ENCODE measurements at places on chromosomes 1 and 21.

DNA sequence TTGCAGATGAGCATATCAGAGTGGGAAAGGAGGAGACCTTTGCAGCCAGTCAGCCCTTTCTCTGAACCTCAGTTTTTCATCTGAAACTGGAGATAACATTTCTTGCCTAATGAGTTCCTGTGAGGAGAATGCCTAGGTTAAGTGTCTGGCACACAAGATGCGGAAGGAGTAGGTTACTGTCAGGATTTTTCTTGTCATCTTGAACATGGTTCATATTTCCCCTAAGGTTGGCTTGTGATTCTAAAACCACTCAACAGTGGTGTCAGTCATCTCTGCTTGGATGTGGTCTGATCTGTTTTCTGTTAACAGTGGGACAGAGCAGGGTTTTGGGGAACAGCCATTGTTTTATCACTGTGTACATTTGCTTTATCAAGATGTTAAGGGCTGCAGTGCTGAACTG is 70.6 kb downstream of the TGFB2 start:
- peak; percentile 26 for DNase-seq

- DNase-seq: no peak
These were observed 34.9 kb upstream of the BTG2 start for GRCh38 chr1:203270448-203270847.

DNA sequence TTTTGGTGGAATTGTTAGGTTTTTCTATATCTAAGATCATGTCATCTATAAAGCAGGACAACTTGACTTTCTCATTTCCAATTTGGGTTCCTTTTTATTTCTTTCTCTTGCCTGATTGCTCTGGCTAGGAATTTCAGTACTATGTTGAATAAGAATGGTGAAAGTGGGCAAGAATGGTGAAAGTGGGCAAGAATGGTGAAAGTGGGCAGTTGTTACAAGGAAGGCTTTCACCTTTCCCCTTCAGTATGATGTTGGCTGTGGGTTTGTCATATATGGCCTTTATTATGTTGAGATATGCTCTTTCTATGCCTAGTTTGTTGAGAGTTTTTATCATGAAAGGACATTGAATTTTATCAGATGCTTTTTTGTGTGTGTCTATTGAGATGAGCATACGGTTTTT is 64.5 kb downstream of the XPR1 start:
- DNase-seq: no peak

GRCh38 chr21:16912075-16912474 is 600.8 kb upstream of the CXADR start:
- DNase-seq: no peak

- no peak for DNase-seq
These were observed 13.9 kb upstream of the FGGY start for GRCh38 chr1:59282951-59283350.

DNA sequence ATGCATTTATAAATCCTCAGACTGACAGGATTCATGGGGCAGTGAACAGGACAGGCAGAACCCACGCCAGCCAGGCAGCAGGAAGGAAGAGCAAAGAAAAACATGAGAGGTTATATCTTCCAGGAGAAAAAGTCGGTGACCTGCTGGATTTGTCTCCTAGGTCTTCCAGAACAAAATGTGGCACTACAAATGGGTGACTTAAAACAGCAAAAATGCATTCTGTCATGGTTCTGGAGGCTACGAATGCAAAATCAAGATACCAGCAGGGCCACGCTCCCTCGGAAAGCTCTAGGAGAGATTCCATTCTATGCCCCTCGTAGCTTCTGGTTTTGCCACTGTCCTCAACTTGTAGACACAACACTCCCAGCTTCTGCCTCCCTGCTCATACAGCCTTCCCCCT is 63.4 kb downstream of the PSMG1 start:
- no peak for DNase-seq

GRCh38 chr1:62064829-62065407 is 129.7 kb upstream of the L1TD1 start:
- DNase-seq: no peak

DNA sequence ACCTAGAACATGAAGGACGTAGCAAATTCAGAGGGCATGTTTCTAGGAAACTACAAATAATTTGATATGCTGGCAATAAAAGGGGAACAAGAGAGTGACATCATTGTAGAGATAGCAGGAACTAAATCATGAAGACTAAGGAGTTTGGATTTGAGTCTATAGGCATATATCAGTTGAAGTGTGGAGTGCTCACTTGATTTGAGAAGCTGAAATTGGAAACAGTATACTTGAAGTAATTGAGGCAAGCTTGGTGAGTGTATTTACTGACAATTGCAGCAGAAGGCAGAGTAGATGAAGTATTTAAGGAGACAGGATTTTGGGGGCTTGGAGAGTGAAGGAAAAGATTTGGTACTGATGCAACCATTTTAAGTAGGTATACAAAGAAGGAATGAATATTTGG is 6.4 kb upstream of the TMCO2 start:
- DNase-seq: no peak

GRCh38 chr1:159881622-159882526 is 18.1 kb downstream of the CFAP45 start:
- DNase-seq: peak; percentile 33

- DNase-seq: no peak
These were observed 161.8 kb downstream of the TRABD2B start for GRCh38 chr1:47835409-47835808.

DNA sequence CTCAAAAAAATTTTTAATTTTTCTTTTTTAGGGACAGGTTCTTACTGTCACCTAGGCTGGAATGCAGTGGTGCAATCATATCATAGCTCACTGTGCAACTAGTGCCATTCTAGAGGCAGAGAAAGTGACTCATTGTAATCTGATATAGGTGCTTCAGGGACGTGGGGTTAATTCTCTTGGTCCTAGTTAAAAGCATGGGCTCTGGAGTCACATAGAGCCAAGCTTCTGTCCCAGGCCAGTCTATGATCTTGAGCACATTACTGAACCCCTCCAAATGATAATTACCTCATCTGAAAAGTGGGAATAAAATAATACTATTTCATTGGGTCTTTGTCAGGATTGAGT is 1.1 kb upstream of the ADIPOR1 start:
- DNase-seq: no peak

- DNase-seq: no peak
These were observed 182.0 kb upstream of the SGIP1 start for GRCh38 chr1:66351913-66352312.

- DNase-seq: no peak
These were observed 365.6 kb downstream of the RPS6KC1 start for GRCh38 chr1:213416461-213417224.

DNA sequence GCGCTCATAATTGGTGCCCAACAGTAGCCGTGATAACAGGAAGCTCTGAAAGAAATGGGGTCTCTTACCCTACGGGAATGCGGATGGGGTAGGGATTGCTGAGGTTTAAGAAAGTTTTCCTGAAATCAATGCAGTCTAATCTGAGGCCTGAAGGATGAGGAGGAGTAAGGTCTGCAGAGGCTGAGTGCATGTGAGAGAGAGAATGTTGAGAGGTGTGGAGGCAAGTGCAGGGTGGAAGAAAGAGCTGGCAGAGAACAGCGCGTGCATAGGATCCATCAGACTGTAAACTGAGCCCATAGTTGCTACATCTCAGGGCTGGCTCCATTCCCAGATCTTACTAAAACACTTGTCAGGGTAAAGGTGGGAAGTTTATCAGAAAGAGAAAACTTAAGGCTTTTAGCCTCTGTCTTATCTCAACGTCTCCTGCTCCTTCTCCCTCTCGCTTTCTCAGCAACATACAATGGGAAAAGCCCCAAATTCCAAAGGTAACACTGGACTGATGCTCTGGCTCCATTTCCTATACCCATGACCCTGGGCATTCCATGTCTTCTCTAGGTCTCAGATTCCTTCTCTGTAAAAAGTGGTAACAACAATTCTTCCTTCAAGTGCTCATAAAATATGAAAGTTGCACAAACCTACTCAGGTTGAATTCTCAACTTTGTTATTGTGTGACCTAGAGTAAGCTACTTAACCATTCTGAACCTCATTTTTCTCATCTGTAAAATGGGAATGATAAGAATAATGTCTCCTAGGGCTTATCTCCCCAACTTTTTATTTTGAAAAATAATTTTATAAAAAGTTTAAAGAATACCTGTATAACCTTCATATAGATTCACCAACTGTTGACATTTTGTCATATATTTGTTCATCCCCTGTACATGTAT is 75.2 kb downstream of the SH3GLB1 start:
- DNase-seq: no peak

DNA sequence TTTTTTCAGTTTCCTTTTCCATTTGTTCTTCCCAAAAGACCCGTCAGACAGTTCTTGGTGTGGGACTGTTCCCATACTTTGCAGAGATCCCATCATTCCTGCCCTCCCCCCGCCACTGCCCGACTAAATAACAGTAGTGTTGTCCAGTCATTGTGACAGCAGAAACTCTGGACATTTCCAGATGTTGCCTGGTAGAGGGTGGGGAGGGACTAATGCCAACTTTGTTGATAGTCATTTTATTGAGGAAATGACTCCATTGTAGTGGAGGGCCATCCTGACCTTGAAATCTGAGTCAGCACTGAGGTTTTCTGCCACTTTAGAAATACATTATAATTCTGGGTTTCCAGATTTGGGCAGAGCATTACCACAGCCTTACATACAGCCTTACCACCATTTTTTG is 85.4 kb downstream of the CEP350 start:
- peak; percentile 4 for DNase-seq

GRCh38 chr1:162007466-162007865 is 16.2 kb downstream of the OLFML2B start:
- no peak for DNase-seq

DNA sequence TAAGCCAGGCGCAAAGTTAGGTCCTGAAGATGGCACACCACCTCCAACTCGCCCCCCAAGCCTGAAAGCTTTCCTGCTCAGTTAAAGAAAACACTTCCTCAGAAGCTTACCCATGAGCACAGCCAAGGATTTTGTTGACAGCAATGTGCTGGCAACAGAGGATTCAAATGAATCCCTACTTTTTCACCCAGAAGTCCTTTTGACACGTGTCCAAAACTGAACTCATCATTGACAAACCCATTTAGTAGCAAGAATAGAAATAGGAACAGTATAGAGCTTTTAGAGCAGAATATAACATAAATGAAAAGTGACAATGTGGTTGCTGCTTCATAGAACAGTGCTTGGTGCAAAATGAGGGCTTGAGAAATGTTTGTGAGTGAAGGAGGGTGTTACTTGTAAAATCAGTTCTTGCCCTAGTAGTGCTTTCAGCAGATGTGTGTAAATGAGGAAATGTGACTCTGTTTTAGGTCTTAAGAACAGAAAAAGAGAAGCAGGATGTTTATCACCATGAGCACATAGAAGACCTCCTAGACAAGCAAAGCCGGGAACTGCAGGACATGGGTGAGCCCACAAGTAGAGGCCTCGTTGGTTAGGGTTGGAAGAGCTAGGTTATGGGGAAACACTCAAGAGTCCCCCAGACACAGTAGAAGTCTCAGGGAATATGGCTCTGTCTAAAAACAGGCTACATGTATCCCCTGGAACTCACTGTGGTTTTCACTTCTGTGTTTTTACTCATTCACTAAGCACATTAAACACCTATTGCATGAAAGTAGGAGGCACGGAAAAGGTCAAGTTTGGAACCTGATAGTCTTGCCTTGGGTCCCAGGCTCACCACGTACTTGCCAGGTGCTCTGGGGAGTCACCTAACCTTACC is 48.6 kb upstream of the TMEM125 start:
- no peak for DNase-seq

GRCh38 chr1:206651958-206652890 is 16.9 kb downstream of the DYRK3 start:
- no peak for DNase-seq

DNA sequence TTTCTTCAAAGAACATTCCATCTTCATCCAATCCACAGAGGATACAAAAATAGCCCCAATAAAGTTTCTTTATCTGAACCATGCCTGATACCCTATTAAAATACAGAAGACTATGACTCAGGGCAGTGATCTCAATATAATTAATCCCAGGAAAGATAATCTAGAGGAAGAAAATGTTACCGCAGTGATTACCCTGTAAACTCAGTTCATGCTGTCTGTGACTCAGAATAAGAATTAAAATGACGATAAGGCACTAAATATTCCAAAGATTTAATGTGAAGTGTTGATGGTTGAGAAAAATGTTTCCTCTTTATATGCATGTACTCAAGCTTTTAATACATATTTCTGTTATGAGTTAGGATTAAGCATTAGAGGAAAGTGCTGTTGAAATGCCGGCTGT is 88.6 kb upstream of the LYPLAL1 start:
- DNase-seq: no peak

DNA sequence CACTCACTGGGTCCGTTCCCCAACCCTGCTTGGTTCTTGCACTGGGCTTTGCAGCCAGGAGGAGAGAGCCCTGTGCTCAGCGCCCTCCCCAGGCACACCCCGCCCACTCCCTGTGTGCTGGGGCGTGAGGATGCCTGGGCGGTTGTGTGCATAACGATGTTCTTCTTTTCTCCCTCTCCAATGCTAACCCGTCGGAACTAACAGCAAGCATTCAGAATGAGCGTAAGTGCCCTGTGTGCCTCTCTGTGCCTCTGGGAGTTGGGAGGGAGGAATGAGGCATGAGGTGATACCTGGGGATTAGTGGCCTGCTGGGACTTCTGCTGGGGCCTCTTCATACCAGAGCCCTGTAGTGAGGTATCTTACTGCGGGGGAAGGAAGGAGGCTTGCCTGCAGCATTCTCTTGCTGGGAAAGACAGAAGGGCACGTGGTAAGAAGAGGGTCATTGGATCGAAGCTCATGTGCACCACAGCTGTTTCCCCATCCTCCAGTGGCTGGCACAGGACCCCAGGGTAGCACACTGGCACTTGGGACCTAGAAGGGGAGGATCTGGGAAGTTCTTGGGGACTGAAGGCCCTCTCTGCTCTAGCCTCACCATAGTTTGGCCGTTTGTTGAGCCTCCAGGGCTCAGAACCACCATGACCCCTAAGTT is 79.8 kb downstream of the NFASC start:
- DNase-seq: no peak

DNA sequence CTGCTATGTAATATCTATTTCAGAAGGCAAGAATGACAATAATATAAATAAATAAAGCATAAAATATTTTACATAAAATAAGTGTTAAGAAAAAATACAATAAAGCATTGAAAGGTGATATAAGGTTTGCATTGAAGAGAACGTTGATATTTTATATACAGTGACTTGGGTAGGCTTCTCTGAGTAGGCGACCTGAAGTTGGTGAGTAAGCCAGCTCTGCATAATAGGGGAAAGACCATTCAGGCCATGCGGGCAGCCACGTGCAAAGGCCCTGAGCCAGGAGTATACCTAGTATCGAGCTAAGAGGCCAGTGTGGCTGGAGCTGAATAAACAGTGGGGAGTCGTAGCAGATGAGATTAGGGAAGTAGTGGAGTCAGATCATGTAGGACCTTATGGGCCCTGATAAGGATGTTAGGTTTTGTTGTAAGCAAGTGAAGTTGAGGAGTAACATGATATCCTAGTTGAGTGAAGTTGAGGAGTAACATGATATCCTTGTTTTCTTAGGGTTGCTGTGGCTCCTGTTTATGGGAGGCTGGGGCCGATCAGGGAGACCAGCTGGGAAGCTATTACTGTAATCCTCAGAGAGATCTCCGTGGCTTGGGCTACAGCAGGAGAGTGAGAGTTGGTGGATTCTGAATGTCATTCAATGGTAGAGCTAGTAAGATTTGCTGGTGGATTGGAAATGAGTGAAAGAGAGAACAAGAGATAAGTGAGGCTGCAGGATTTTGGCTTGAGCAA is 22.0 kb downstream of the KCNK1 start:
- no peak for DNase-seq
